Ureter (tissue), 1 donor: ENCODE measurements at places on chromosomes 6 and 20. TPM values are rescaled to one million over a fixed set of nuclear protein-coding genes. Genes with fewer than 3 reads are reported as not detected.
A peak's percentile ranks its signal among the peaks of the same experiment; 100 is the strongest.

The PKIB gene
- 3.5 TPM for total RNA-seq

The GNMT gene
- total RNA-seq, result 0.73 TPM

The TMEM244 gene
- not detected for total RNA-seq

The PIGU gene
- 33.5 TPM for total RNA-seq

DNA sequence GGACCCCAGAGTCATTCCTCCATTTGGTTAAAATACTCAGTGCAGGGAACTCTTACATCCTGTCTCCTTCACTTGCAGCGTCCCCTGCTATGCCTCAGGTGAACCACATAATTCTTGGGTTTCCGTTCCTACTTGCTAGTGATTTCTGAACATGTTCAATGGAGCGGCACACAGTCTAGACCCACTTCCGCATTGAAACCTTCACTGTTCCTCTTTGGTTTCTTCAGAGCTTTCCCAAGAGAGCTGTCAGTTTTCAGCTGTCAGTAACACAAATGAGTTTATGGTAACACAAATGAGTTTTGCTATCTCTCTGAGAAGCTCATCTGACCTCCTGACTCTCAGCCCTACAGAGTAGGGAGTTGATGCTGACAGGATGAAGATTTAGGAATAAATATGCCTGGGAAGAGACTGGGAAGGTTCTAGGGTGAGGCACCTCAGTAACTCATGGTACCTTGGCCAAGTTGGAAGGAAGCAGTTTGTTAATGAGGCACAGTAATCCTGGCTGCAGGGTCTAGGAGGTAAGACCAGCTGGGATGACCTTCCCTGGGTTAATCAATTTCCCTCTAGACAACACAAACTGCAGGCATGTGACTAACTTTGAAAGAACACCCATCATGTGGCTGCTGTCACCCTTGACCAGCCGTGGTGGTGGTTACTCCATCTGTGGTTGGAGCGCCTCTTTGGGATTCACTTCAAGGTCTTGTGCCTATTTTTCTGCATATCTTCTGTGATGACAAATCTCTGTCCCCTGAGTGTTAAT, 5.4 kb downstream of the SYS1 start:
- peak; percentile 39 for DNase-seq

- no peak for DNase-seq
Observed at GRCh38 chr6:50271266-50271665, 221.5 kb upstream of the DEFB112 start.

- no peak for DNase-seq
Observed at GRCh38 chr6:138647006-138647405, 126.6 kb upstream of the CCDC28A start.

DNA sequence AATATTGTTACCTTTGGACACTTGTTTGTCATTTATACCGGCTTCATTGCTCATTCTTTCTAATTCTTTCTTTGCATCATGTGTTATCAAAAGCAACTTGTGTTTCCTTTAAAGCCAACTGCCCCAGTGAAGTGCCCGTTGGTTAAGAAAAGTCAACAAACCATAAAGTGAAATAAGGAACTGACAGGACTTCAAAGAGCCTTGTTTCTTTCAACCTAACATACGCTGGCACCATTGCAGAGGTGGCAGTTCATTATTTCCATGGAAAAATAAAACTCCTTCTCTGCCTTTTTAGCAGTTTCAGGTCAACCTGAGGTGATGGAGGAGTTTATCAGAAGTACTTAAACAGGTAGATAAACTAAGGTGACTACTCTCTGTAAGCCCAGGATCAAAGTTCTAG, 28.8 kb downstream of the FERMT1 start:
- DNase-seq, result no peak

GRCh38 chr6:56963043-56963442, 8.1 kb downstream of the BEND6 start:
- DNase-seq, result no peak

- no peak for DNase-seq
Observed at GRCh38 chr20:3729811-3730540, 2.5 kb upstream of the HSPA12B start.

- DNase-seq, result no peak
Observed at GRCh38 chr20:46770330-46771194, 61.1 kb downstream of the SLC2A10 start.

DNA sequence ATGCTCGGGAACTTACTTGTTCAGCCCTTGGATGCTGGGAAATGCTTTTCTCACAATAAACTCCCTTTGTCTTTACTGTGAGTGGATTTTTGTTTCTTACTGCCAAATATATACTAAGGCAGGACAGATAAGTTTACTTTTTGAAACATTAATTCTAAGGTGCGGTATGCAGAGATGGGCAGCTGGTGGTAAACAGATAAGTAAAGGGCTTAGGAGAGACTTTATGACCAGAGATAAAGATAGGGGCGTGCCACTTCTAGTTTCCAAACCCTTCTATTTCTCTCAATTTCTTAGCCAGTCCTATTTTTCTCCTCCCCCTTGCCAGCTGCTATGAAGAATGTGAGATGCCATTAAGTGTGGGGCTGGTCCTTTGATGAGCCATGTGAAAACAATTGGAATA, 16.3 kb downstream of the SAMD3 start:
- no peak for DNase-seq

DNA sequence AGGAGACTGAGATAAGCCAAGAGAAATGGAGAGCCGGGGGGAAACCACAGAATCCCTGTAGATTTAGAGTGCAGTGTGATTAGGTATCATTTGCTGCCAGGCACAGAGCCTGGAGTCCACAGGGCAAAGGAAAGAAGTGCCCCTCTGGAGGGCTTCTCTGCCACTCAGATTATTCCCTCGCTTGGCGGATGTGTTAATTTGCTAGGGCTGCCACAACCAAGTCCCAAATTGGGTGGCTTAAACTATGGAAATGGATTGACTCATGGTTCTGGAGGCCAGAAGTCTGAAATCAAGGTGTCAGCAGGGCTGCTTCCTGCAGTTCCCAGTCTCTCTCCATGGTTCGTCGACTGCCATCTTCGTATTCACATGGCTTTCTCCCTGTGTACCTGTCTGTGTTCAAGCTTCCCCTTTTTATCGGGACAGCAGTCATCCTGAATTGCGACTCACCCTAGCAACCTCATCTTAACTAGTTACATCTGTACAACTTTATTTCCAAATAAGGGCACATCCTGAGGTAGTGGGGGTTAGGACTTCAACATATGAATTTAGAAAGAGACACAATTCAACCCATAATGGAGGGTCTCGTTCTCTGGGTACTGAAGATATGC, 122.2 kb downstream of the ANKRD60 start:
- DNase-seq, result no peak

- DNase-seq, result no peak
Observed at GRCh38 chr6:87054143-87054833, 40.6 kb downstream of the CGA start.

DNA sequence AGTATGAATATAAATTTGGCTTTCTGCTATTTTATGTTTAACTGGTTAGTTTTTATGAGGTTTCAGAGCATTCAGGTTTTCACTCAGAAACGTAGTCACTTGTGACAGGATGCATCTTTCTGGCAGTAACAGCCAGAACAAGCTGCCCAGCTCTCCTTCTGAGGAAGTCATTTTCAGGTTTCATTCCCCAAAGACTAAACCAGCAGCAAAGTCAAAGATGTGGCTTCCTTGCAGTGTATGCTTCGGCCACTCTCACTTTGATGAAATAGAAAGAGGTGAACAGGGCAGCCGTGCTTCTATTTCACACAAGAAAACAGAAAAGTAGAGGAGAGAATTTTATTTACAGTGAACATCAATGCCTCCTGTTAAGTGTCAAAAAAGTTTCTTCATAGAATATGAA, 469.1 kb downstream of the BTBD3 start:
- no peak for DNase-seq
